ELR (cell line): ENCODE measurements at places on chromosomes 2 and 18.

GRCh38 chr2:48026865-48027264 is 120.6 kb upstream of the FBXO11 start:
- DNase-seq, result no peak

GRCh38 chr2:169507698-169508097 is 1.8 kb upstream of the KLHL41 start:
- DNase-seq, result peak; percentile 88

DNA sequence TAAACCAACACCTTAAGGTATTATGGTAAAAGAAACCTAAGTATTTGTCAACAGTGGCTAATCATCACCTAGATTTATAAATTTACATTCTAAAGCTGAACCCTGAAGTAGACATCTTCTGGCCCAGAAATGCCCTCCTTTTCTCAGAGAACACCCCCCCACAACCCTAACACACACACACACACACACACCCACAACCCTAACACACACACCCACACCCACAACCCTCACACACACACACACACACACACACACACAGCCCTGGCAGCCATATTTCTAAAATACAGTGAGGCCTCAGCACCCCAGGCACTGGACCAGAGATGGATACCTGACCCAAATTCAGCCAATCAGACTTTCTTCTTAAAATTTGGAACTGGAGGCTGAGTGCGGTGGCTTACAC is 14.3 kb downstream of the SRBD1 start:
- DNase-seq, result no peak

DNA sequence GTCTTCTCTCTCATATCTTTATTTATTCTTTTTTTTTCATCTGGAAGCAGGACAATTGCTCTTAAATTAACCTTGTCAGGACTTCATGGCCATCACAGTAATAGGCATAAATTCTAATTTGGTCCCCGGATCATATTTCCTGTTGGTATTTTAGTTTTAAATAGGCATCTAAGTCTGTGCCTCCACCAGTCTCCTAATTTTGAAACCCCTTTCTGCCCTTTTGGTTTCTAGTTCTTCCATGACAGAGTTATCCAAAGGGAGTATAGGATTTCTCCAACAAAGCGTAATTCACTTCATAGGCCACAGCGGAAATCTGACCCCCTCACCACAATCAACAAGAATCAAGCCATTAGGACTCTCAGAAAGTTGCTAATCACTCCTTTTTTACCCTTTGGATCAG is 3.8 kb downstream of the EPHA4 start:
- no peak for DNase-seq

DNA sequence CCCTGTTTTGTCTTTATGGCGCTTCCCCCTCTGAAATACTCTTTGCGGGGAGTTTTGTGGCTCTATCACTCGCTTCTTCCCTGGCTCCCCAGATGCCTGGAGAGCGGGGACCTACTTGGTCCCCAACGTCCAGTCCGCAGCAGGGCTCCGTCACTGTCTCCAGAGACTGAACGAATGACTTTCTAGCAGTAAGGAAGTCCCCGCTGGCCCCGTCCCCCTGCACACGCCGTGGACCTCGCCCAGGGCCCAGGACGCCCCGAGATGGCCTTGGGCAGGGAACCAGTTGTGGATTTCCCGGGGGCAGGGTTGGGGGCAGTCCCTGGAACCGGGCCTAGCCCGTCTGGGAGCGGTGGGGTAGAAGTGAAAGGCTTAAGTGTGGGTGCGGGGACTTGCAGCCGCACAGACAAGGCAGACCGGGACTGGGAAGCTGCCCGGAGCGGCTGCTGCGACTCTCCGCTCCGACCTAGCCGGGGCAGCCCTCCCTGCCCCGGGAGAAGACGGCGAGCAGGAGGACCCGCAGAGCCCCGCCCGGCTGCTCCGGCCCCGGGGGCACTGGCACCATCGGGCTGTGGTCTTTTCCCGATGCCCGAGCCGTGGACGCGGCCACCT is 821 bp upstream of the EPHA4 start:
- peak; percentile 54 for DNase-seq

DNA sequence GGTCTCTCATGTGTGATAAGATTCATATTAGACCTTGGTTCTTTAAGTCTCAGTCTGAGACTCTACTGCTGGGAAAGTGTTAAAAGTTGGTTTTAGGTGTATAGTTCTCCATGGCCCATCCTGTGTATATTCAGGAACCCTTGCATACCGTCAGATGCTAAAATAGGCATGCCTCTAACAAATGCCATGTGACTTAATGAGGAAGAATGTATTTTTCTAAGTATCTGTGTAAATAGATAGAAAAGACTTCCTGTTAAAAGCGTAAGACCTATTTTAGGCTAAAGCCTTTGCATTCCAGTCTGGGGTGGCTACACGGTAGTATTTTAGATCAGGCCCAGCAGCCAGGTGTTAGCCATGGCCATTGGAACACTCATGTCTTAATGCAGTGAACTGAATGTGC is 73.3 kb downstream of the RHBDD1 start:
- no peak for DNase-seq

- DNase-seq, result peak; percentile 45
These were observed 53.6 kb upstream of the SLC14A1 start for GRCh38 chr18:45670281-45670962.

GRCh38 chr2:66569321-66569851 is 134.5 kb downstream of the MEIS1 start:
- peak; percentile 47 for DNase-seq
